ENCODE measurements at places on chromosomes 4 and X.

DNA sequence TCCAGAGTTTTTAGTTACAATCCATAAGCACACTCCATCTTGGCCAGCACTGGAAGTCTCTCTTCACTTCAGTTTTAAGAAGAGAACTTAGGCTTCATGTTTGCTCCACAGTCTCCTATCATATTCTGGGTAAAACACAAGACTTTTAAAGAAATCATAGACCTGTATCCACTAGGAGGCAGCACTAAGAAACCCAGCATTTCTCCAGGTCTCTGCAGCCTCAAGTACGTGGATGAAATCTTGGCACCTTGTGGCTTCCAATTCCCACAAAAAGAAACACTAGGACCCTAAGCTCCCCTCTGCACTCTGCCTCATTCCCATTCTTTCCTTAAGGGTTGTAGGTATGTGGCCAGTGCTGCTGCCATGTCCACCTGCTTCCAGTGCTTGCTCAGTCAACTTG is 367.3 kb upstream of the CASK start:
- no peak for DNase-seq

GRCh38 chr4:125244848-125245450 is 69.8 kb upstream of the FAT4 start:
- DNase-seq = no peak

GRCh38 chrX:104108955-104109354 is 3.4 kb upstream of the ZCCHC18 start:
- no peak for DNase-seq

DNA sequence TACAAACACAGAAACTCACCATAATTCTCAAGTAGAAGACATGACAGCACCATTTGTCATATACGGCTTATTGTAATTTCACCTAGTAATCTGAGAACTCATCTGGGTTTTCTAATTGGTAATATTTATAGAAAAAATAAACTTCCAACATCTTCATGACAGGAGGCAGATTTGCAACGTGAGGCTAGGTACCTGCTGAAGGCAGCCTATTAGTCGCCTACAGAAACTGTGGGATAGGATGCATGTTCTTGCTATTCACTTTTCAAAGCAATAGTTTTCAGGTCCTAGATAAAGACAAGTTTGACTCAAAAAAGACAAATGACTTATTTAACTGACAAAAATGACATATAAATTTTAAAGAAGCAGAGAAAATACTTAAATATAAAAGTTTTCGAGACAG is 2.9 kb downstream of the ZNF732 start:
- no peak for DNase-seq

DNA sequence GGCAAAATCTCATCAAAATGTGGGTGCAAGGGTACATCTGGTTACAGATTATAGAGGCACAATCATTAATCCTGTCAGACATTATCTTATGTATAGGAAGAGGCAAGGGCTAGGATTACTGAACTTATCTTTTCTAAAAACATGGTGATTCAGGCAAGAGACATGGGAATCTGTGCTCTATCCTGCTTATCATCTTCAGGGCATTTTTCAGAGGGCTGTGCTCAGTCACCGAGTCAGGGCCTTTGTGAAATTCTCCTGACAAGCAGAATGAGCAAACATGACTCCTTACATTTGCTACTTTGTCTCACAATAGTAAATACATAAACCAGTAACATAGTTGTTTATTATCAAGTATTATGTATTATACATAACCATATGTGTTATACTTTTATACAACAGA is 84.2 kb upstream of the KCTD8 start:
- no peak for DNase-seq

DNA sequence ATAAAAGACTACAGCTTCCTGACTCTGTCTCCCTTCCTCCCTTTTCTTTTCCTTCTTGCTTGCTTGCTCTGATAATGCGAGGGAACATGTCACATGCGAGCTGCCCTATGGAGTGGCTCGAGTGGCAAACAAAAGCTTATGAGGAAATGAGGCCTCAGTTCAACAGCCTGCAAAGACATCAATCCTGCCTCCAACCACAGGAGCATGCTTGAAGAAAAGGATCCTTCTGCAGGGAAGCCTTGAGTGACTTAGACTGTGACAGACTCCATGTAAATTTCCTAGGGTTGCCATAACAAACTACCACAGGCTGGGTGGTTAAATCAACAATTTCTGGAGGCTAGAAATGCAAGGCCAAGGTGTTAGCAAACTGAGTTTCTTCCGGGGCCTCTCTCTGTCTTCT is 152.5 kb downstream of the NR3C2 start:
- DNase-seq = no peak

DNA sequence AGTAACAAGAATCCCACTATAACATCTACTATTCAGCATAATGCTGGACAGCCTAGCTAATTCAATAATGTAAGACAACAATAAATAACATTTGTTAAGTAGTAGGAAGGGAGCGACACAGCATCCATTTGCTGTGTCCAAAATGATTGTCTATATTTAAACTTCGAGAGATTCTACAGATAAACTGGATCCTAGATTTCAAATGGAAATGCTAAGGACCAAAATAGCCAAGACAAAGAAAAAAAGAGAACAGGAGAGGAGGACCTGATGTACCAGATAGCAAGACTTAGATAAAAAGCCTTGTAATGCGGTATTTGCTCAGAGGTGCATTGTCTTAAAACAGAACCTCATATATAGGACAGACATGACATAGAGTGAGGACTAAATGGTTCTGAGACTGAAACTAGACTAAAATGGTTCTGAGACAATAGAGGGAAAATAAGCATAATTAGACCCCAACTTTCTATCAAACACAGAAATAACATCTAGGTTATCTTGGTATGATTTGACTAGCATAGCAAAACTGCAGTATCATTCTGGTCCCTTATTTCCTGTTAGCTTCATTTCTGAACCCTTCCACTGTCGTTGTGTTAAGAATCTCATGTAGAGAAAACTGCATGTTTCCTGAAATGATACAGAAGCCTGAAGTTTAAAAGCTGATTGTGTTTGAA is 3.8 kb downstream of the HPGDS start:
- no peak for DNase-seq
